ENCODE measurements at places on chromosomes 6 and 20.

GRCh38 chr6:47854971-47855370 lies 73.1 kb downstream of the OPN5 start:
- no peak for DNase-seq

DNA sequence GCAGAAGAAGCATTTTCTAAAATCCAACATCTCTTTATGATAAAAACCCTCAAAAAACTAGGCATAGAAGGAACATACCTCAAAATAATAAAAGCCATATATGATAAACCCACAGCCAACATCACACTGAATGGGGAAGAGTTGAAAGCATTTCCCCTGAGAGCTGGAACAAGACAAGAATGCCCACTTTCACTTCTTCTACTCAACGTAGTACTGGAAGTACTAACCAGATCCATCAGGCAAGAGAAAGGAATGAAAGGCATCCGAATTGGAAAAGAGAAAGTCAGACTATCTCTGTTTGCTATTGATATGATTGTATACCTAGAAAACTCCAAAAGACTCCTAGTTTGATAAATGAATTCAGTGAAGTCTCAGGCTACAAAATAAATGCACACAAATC lies 7.9 kb upstream of the CDK19 start:
- no peak for DNase-seq

DNA sequence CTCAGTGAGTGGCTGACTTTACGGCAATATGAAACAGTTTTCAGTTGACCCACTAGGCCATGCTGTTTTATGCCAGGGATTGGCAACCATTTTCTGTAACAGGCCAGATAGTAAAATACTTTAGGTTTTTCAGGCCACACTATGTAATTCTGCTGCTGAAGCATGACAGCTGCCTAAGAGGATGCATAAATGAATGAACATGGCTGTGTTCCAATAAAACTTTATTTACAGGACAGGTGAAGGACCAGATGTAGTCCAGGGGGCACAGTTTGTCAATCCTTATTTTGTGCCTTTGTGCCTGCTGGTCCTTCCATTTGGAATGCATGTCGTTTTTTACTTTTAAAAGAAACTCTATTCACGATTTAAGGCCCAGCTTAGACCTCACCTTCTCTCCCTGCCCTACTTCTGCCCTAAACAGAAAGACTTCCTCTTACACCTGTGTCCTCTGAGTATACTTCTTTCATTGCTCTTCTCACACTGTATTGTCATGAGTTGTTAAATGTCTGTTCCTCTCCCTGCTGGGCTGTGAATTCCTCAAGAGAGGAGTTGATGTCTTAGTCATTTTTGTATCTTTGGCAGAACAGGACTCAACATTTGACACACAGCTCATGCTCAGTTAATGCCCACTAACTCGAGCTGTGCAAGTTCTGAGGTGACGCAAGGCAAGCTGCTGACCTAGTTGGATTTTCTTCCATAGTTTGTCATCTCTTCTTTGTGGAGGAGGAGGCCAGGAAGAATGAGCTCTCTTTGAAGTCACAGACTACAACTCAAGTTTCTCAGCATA lies 90.1 kb upstream of the MAP7 start:
- no peak for DNase-seq

DNA sequence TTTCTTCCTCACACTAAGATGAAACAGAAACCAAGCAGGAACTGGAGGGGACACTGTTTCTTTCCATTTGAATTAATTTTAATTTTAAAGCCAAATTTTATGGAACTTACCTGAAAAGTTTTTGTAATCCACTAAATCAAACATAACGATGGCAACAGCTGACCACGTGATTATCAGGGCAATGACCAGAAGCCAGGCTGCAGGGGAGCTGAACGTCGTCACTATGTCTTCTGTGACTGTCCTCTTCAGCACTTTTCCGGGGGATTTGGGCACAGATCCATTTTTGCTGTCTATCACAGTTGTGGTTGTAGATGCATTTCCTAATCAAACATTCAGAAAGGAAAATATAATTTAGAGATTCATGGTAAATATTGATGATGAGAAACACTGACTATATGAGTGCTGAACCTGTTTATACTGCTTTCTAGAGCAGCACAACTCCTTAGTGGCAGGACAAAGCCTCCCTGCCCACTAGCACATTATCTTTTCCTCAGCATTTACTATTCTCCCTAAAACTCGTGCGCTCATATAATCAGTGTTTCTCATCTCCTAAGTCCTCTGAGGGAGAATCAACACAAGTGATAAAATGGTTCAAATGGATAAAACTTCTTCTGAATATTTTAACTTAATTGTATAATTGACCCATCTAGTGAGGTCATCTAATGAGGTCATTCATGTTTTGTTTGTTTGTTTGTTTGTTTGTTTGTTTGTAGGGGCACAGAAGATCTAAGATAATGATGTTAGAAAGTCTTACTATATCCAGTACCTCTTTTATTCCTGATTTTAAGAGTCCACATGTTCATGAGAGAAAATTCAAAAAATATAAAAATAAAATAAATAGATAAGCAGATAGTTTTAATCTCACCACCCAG lies 65.7 kb downstream of the TRDN start:
- DNase-seq = no peak

GRCh38 chr6:46090115-46091079 lies 39.4 kb upstream of the ENPP4 start:
- DNase-seq = peak; percentile 36

DNA sequence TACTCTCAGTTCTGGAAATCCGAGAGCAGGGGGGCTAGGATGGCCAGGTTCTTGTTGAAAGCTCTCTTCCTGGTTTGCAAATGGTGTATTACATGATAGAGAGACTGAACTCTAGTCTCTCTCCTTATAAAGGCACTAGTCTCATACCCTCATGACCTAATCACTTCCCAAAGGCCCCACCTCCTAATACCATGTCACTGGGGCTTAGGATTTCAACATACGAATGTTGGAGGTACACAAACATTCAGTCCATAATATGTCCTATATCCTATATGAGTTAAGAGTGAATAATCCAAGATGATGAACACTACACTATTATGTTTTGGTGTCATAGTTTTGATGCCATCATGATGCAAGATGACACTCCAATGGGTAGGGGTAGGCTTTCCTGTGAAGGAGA lies 20.0 kb upstream of the TXLNB start:
- no peak for DNase-seq

GRCh38 chr6:131982740-131983259 lies 31.6 kb upstream of the CCN2 start:
- no peak for DNase-seq
